ENCODE measurements at places on chromosomes 6 and 20.

GRCh38 chr6:79548304-79548703 lies 11.1 kb upstream of the LCA5 start:
- no peak for DNase-seq

GRCh38 chr6:121247386-121247785 lies 86.9 kb downstream of the TBC1D32 start:
- no peak for DNase-seq

DNA sequence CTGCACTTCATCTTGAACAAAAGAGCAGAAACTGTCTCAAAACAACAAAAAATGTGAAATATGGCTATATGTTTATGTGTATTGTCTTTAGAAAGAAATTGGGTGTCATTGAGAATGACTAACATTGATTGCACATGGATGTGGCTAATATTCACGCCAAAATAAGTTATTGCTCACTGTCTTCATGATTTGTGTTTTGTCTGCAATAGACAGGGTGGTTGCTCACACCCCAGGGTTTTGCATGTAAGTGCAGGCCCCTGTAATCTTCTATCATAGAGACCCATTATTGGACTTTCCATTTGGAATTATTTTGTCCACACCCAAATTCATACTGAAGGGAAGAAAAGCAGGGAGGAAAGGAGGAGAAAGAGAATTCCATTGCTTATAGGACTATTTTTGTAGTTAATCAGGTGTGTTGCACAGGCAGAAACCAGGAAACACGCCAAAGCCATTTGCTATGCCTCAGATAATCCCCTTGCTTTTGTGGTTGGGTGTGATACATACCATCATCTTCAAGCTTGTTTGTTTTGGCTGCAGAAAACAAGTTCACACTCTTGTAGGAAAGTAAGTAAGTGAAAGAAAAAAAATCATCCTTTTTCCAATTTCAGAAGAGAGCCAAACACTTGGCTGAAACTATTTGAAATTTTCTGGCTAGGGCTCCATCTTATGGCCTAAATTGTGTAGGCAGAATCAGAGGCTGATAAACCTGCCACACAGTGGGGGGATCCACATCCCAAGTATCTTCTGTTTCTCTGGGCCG lies 214.1 kb downstream of the COL12A1 start:
- DNase-seq, result no peak

GRCh38 chr6:15369838-15370237 lies 124.0 kb downstream of the JARID2 start:
- DNase-seq, result peak; percentile 8

- DNase-seq, result peak; percentile 83
Observed at GRCh38 chr20:32535316-32535952, 49.7 kb downstream of the NOL4L start.

- DNase-seq, result no peak
Observed at GRCh38 chr6:31908791-31909190, 6.9 kb upstream of the ZBTB12 start.

DNA sequence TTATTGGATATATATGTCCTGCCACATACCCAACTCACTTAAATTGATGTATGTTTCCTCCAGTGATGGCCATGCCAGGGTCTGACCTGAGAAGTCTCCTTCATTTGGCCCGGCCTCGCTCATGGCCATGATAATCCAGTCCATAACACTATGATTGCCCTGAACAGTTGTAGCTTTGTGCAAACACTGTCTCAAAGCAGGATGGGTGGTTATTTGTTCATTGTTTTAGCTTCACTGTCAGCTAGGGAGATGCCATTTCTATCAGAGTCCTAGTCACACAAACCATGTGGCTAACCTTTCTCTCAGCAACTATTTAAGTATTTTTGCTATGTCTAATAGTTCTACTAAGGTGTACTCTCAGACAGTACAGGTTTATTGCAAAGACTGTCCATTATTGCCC lies 47.6 kb upstream of the ZNF337 start:
- no peak for DNase-seq

- no peak for DNase-seq
Observed at GRCh38 chr6:139137706-139138105, 2.8 kb downstream of the HECA start.

Data from DND-41 (cell line).